Retinal pigment epithelial cell (primary cell): ENCODE measurements at places on chromosomes 3 and 15.

- DNase-seq: no peak
Measured at GRCh38 chr15:58862326-58862725, 71.2 kb downstream of the SLTM start.

- no peak for DNase-seq
Measured at GRCh38 chr3:114192136-114192535, 13.3 kb upstream of the DRD3 start.

GRCh38 chr3:102488331-102488730 lies 53.5 kb downstream of the ZPLD1 start:
- DNase-seq: no peak

GRCh38 chr3:140394488-140395133 lies 283.3 kb upstream of the TRIM42 start:
- DNase-seq: no peak

GRCh38 chr15:90465930-90466567 lies 63.7 kb upstream of the CRTC3 start:
- no peak for DNase-seq

DNA sequence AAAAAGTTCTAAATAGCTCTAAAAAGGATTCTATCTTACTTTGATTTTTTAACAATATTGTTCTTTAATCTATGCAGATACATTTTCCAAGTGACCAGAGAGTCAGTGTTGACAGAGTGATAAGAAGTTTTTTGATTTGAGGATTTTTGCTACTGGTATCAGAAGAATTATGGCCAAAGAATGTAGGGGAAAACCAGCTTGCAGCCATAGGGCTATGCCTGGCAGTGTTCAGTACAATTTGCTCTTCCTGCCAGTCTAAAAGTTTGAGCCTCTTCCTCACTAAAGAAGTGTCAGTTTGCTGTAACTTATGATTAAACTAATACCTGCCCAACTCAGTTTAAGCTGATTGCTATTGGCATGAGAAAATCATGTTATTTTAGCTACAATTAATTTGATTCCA lies 35.3 kb upstream of the FSIP1 start:
- DNase-seq: no peak

GRCh38 chr3:94671078-94671477 lies 608.2 kb downstream of the NSUN3 start:
- DNase-seq: no peak

DNA sequence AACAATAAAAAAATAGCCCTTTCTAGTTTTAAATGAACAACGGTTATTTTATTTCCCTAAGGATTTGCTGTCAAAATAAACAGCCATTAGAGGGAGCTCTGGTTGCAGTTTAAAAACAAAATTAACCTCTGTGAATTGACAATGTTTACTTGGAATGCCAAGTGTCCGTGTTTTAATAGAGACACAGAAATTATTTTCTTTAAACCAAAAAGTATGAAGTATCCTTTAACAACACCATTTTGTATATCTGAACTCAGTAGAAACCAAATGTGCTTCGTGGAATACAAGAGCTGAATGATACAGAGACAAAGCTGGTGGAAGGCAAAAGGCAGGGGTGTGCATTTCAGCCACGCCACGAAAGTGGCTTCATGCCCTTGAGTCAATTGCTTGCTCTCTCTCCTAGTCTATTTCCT lies 74.4 kb downstream of the MOBP start:
- DNase-seq: no peak

DNA sequence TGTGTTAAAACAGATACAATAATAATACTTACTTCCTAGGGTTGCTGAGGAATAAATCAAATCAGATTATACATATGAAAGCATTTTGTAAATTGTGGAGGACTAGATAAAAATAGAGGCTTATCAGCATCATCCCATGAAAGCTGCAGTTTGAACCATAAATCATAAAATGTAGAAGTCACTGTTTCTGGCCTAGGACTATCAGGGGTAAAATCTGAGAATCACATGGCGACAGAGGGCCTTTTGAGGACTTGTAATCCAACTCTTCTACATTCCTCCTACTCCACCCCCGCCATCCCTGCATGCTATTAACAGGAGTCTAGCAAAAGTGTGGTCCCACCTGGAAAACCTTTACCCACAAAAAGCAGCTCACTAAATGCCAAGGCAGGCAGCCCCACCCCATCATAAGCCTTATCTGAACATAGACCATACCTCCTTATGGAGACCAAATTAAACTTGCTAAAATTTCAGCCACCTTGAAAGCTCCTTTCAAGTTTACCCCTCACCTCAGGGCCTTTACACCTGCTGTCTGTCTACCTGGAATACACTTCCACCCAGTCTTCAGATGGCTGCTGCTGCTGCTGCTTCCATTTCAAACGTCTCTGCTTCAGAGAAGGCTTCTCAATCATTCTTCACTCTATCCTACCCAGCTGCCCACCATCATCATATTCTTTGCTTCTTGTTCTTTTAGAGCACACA lies 11.5 kb downstream of the MB21D2 start:
- no peak for DNase-seq

- DNase-seq: no peak
Measured at GRCh38 chr3:12959838-12960378, 113.3 kb downstream of the IQSEC1 start.

DNA sequence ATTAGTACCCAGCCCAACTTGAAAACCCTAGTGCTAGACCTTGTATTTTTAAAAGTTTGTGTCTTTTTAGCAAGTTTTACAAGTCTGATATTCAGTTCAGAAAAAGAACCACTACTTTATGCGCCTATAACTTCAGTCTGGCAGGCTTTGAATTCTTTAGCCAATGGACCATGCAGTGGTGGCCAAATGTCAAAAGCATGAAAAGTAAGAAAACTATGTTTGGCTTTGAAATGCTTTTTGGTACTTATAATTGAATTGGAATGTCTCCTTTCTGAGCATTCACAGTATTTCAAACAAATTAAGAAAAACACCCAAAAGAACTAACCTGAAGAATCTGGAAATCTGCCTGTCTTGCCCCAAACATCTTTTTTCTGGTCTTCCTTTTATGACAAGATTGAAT lies 12.8 kb downstream of the WDR48 start:
- no peak for DNase-seq

GRCh38 chr3:150077107-150077506 lies 106.4 kb upstream of the PFN2 start:
- no peak for DNase-seq

DNA sequence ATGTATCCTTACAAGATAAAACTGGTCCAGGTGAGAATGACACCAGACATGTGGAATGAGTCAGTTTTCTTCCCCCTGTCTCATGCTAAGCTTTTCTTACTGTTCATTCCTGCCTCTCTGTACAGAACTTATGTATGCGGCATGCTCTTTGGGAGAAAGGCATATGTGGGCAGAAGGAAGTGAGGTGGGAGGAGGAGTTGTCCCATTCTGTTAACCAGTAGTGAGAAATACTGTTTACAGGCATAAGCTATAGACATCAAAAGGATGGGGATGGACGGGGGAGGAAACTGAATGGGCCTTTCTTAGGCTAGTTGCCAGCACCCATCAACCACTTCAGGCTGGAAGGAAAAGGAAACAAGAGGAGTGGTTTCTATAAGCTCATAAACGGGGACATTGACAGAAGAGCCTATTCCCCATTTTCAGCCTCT lies 143.6 kb upstream of the BHLHE40 start:
- DNase-seq: no peak

DNA sequence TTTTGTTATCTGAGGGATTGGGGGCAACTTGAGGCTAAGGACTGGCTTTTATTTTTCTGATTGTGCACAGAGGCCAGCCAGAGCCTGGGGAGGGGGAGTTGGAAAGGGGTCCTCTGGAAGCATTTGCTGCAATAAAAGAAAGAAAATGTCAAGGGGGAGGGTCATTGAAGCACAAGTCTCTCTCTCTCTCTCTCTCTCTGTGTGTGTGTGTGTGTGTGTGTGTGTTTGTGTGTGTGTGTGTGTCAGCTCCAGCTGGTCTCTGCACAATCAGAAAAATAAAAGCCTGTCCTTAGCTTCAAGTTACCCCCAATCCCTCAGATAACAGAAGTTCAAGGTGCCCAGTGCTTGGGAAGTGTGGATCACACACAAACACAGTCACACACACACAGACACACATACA lies 52.1 kb upstream of the CCDC174 start:
- DNase-seq: no peak

DNA sequence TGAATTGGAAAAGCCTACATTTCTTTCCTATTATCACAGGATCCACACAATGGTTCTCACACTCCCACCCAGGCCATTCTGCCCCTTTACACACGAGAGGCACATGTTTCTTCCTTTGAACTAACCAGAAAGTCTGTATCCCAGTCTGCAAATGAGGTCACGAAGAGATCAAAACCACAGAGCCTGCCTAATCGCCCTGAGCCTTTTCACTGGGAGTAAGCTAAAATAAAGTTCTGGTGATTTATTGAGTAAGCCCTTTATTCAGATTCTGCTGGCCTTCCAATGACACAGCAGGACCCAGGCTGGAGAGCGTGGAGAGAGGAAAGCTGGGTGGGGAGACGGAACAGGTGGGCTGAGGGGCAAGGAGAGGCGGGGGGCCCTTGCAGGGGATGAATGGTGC lies 78.7 kb downstream of the ATP1B3 start:
- peak; percentile 66 for DNase-seq

DNA sequence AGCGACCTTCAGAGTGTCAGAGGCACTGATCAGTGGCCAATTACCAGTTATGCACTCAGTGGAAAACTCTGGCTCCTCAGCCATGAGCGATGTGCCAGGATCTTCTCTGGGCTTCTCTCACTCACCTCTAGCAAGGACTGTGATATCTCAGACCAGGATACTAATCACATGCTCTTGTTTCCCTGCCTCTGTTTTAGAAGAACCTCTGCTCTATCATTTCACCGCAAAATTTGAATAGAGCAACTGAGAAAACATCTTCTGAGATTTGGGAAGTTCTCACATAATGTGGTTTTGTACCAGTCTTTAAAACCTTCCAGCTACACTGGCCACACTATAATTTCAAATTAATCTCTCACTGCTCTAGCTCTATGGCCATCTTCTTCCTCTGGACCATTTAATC lies 325.8 kb upstream of the FRG2C start:
- no peak for DNase-seq

- no peak for DNase-seq
Measured at GRCh38 chr15:68580026-68580882, 1.5 kb downstream of the CORO2B start.

- no peak for DNase-seq
Measured at GRCh38 chr15:49570174-49570573, 50.4 kb downstream of the FAM227B start.

GRCh38 chr3:110293660-110294059 lies 778.0 kb upstream of the NECTIN3 start:
- DNase-seq: no peak

DNA sequence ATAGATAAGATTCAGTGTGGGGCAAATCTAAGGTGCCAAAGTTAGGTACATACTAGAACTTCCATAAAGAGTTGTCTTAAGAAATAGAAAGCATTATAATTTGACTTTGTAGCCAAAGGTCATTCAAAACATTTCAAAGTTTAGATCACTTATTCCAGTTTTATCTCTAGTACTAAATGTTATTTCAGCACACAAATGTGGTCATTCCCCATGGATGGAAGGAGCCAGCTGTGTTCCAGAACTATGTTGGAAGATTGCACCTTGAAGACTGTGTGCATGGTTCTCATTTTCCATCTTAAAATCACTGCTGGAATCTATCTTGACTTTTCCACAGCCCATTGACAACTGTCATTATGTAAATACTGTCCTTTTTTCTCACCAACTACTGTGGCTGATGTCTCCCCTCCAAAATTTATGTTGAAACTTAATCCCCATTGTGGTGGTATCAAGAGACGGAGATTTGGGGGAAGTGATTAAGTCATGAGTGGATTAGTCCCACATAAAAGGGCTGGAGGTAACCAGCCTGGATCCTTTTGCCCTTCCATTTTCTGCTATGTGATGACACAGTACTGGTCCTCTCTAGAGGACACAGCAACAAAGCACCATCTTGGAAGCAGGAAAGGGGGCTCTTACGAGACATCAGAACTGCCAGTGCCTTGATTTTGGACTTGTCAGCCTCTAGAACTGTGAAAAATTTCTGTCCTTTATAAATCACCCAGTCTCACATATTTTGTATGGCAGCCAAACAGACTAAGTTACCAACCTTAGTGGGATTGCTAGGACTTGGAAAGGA lies 24.0 kb downstream of the TGFBR2 start:
- DNase-seq: no peak

DNA sequence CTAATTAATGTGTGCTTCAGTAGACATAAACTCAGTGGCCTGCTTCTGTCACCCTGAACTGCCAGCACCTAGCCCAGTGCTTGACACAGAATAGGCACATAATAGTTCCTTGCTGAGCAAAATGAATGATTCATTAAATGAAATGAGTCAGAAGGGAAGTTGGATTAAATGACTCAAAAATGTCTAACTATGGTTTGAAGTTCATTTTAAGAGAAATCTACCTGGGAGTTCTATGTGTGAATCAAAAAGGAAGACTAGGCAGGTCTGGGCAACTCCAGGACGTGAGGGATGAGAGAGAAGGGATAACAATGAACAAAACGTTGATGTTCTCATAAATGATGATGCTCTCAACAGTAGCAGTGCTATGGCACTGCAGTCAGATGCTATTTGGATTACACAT lies 175.0 kb downstream of the CFAP20DC start:
- DNase-seq: no peak

- DNase-seq: no peak
Measured at GRCh38 chr3:148204131-148204530, 493.6 kb upstream of the AGTR1 start.

- DNase-seq: no peak
Measured at GRCh38 chr15:90085565-90085964, 16.7 kb downstream of the IDH2 start.

- no peak for DNase-seq
Measured at GRCh38 chr3:159616234-159616825, 372.3 kb upstream of the IL12A start.

DNA sequence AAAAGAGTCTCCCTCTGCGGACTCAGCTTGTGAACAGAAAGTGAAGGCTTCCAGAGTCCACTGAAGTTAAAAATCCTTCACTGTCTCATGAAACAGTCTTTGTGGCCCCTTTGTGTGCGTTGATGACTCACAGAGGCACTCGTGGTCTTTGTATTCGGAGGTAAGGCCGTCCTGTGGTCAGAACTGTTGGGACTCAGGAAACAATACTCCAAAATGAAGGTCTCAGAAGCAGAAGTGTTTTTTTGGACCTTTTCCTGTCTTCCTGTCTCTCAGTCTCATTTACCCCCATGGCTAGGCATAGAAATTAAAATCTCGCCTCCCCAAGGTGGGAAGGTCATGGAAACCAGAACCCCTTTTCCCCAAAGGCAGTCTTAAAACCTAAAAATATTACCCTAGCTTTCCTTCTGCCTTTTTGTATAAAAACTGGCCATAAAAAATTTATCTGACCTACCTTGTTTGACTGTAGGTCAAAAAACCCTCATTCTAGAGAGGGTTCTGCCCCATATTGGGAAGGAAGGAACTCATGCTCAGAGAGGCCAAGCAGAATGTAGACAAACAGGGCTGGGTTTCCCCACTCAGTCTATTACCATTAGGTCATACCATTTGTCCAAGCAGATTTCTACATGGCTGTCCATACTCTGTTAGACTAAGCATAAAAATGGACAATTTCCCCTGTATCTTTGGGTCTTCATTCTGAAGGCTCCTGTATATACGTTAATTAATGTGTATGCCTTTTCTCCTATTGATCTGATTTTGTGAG lies 19.1 kb upstream of the EPB42 start:
- DNase-seq: no peak
